Vagina (tissue), 2 donors: ENCODE measurements at places on chromosomes 5 and 9.

- no peak for DNase-seq
These were observed 111.2 kb downstream of the ADAMTS2 start for GRCh38 chr5:179233909-179234562.

DNA sequence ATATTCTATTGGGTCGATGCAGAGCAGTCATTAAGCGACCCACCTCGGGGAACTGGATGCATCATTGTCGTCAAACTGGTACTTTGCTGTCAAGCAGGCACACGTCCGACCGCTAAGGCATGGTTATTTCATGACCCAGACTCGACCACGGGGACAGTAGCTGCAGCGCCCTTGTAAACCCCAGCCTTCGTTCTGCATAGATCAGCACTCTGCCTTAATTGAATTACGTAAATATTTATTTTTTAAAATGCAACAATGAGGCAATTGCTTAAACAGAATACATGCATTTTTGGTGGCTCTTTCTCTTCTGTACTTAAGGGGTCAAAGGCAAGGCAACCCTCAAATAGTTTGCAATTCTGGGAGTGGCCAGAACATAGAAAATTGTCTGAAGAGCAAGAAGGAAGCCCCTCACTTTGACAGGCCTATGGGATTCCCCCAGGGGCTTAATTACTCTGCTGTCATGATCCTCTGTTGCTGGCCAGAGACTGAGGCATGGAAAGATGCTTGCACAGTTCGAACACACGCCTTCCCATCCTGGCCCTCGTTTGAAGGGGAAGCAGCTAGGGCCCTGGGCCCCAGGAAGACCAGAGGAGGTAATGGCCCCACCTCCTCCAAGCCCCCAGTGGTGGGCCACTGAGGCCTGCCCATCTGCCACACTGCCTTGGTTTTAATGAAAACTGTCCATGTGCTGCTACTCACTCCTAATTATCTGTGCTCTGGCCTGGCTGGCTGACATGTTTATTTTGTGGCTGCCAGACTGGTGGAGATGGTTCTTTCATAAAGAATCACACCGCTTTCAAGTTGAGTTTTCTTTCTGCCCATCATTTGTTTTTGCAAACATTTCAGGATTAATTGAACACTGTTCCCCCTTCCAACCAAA, 169.7 kb upstream of the MAST4 start:
- no peak for DNase-seq

DNA sequence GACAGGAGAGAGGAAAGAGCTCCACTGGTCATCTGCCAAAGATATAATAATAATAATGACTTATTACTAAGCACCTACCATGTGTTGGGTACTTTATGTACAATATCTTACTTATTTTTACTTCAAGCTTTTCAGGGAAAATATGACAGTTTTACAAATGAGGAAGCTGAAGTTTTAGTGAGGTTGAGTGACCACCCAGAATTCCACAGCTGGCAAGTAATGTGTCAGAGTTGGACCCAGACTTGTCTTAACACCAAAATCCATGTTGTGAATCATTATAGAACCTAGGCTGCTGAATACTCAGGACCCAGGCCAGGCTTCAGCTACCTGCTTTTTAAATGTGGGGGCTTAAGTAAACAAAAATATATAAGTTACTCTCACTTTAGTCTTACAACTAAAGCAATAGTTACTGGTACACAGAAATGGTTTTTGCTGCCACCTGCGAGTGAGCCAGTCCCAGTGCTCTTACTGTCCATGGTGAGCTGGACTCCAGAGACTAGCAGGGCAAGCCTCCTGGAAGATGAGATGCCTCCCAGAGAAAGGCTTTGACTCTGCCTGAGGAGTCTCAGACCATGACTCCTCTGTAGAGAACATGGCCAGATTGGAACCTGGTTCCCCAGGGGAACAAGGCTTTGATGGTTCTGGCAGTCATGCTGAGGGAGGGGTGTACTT, 29.9 kb downstream of the RUSC2 start:
- DNase-seq, result no peak

- DNase-seq, result no peak
These were observed 124.6 kb upstream of the TAF11L2 start for GRCh38 chr5:17373406-17373805.

- no peak for DNase-seq
These were observed 71.3 kb downstream of the COL5A1 start for GRCh38 chr9:134712926-134713325.

GRCh38 chr9:6441269-6441668, 28.3 kb downstream of the UHRF2 start:
- DNase-seq, result no peak
